Cardiac septum (tissue), 1 donor: ENCODE measurements at places on chromosomes 11 and 22. TPM values are rescaled to one million over a fixed set of nuclear protein-coding genes. Genes with fewer than 3 reads are reported as not detected.

TRIM51 gene
- not detected for total RNA-seq

TRIM51G gene
- total RNA-seq = not detected

OR51B2 gene
- total RNA-seq = not detected

NKAPD1 gene
- 9.7 TPM for total RNA-seq

MISFA gene
- total RNA-seq = 6.4 TPM

SHANK2 gene
- total RNA-seq = 0.11 TPM

CD3D gene
- 0.62 TPM for total RNA-seq

CHEK1 gene
- total RNA-seq = 1.7 TPM

TMPRSS6 gene
- not detected for total RNA-seq

KDELR3 gene
- total RNA-seq = 18.2 TPM

CCDC116 gene
- 0.43 TPM for total RNA-seq

OSM gene
- total RNA-seq = 0.32 TPM

KREMEN1 gene
- total RNA-seq = 52.1 TPM
